ENCODE measurements at places on chromosomes 5 and 9.
A peak's percentile ranks its signal among the peaks of the same experiment; 100 is the strongest.

DNA sequence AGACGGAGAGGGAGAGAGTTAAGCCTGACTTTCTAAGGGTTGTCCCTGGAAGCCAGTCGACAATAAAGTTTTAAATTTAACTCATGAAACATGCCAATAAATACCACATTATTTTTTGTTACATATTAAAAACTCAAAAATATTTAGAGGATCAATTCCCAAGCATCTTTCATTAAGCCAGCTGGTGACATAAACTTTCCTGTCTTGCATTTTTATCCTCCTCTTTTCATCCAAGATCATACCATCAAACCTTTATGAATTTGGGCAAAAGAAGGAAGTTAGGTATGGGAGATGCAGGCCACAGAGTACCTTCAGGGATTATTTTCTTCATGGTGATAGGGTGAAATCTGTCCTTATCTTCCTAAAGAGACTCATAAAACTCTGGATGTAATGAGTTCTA is 178.3 kb upstream of the FBXL17 start:
- DNase-seq = no peak

DNA sequence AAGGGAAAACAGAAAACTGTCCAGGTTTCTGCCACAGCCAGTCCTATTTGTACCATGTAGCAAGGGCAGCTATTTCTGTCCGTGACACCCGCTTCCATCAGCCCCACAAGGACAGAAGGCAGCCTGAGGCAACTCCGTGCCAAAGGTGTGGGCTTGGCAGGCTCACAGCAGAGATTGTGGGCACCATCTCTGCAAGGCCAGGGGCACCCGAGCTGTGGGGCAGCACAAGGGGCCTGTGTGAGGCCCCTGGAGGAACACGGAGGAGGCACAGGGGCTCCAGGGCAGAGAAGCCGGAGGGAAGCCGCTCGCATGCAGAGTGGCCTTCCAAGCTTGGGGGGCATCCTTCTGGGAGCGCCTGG is 43.5 kb downstream of the COL23A1 start:
- DNase-seq = no peak

GRCh38 chr9:111000202-111000601 is 38.1 kb downstream of the LPAR1 start:
- no peak for DNase-seq

DNA sequence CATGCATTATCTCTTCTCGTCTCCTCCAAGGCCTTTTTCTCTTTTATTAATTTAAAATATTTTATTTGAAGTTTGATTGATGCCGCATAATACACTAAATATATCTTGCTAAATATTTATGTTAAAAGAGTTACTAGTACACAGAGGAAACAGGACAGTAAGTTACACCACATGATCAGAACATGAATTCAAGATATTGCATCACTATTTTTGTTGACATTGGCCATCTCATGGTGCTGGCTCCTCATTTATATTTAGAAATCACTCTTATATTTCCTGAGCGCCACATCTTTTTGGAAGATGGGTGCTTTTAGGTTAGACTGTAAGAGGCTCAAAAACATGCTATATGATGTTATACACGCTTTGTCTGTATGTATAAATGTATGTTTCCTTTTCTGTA is 23.0 kb downstream of the SPEF2 start:
- no peak for DNase-seq

DNA sequence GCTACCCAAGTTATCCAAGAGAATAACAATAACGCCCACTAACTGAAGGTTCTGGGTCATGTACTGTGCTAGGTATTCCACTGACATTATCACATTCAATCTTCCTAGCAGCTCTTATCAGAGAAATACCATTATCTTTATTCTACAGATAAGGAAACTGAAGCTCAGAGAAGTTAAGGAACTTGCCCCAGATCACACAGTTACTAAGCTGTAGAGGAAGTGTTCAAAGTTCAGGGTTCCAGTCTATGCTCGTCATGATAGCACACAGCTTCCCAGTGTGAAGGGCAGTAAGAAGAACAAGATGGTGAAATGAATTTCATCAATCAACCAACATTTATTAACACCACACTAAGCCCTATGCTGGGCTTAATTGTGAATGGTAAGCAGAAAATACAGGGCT is 29.6 kb downstream of the ELOVL7 start:
- DNase-seq = no peak

DNA sequence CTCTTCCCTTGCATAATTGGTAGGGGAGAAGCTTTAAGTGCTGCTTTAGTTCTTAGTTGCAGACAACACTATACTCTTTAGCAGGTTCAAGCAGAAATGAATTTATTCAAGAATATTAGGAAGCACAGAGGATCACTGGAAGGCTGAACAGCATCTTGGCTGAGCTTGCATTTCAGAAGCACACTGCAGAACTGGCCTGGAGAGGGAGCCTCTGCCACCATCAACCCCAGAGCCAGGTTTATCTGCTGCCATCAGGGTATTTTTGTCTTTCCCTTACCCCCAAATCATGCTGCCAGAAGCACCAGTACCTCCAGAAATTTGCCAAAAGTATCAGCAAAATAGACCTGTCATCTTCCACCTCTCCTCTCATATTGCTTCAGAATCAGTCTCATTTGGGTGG is 440.7 kb downstream of the DMAC1 start:
- peak; percentile 12 for DNase-seq

DNA sequence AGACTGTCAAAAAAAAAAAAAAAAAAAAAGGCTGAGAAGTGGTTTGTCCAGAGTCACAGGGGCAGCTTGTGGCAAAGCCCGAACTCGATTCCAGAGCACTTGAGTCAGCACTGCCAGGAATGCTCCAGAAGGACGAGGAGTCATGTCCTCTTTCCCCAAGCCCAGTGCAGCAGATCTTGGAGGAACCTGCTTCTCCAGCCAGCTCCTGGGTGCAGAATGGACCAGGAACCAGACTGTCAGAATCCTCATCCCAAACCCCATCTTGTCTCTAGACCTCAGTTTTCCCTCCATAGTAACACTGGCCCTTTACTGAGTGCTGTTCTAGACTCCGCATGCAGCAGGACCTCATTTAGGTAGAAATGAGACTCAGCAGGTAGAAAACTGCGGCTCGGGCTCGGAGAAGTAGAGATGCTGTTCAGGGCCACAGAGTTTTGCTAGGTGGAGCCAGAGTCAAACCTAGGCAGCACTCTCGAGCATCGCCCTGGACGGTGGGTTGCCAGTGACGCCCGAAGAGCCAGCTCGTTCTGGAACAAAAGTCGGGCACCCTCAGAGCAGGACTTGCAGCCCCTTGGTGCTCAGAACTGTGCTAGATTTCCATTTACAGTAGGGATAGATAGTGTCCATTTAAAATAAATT is 15.4 kb downstream of the CD74 start:
- no peak for DNase-seq

DNA sequence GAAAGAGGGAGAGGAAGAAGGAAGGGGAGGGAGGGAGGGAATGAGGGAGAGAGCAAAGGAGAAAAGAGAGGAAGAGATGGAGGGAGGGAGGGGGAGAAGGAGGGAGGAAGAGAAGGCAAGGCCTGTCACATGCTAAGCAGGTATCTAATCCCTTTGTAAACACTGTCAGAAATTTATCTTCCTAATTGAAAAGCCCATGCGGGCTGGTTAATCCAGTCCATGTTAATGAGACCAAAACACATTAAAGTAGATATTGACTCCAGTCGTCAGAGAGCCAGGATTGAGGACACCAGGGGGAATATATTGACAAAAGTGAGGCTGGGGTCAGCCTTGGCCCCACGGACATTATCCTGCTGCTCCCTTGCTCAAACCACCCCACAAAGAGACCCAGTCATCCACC is 37.4 kb upstream of the ALDH1B1 start:
- DNase-seq = no peak

DNA sequence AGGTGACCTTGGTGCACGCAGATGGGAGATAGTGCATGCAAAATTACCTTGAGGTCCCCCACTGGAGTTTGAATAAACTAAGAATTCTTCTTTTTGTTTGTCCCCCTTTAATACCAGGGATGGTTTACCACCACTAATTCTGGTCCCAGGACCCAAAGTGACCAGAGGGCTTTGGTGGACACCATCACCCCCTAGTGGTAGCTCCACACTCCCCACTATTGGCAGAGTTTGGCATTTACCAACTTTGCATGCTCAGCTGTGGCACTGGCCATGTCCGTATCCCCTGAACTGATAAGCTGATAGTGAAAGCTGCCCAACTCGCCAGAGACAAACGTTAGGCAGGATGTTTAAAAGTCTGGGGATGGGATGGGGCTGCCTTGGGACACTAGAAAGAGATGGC is 3.3 kb downstream of the ASTN2 start:
- DNase-seq = peak; percentile 38

DNA sequence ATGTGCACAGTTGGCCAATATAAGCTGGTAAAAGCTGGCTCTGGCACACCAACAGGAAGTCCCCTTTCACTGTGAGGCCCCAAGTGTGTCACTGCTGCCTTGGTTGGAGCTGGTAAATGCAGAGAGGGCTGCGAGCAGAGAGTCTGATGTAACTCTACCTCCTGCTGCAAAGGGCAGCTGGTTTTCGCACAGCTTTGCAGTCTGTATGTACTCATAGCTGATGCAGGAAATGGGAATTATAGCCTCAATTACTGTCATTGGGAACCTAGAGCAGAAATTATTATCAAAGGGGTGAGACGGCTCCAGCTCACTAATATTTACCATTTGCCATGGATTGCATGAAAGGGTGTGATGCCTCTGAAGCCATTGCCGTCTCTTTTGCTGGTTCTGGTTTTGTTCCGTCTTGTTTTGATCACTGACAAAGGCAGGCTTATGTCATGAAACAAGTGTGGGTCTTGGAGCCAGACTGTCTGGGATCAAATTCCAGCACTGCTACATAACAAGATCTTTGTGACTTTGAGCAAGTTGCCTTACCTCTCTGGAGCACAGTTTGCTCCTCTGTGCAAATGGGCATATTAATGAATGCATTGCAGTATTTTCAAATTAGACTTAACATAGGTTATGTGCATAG is 124.3 kb upstream of the SLC25A48 start:
- peak; percentile 91 for DNase-seq

All from A673 (cell line).